ENCODE measurements at places on chromosomes 1 and 21.

DNA sequence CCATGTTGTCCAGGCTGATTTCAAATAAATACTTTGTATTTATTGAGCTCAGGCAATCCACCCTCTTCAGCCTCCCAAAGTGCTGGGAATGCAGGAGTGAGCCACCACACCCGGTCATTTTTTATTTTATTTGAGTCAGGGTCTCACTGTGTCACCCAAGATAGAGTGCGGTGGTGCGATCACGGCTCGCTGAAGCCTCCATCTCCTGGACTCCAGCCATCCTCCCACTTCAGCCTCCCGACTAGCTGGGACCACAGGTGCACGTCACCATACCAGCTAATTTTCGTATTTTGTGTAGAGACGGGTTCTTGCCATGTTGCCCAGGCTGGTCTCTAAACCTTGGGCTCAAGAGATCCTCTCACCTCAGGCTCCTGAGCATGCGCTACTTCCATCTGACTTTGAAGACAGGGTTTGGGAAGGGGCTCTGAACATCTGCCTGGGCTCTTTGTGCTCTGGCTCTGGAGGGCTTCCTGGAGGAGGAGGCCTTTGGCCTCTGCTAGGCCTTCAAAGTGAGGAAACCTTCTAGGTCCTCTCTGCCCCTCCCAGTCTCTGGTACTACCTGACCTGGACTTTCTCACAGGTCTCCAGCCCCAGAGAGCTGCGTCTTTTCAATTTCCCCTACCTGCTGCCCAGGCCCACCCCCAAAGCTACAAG, 5.8 kb downstream of the HSPB7 start:
- no peak for DNase-seq

DNA sequence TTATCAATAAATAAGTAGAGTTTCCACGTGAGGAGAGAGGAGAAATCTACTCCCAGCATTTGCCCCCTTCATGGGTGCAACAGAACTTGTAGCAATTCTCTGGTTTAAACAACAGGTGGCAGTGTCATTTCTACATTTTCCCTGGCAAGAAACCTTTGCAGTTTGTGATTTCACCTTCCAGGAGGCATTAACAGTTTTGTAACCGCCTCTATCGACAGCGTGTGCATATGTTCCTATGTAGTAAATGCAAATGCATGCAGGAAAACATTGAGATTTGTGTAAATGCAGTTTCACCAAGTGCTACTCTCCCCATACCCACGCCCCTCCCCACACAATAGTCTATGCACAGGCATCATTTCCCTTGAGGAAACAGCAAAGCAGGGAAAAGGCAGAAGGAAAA, 494.7 kb downstream of the SMYD3 start:
- peak; percentile 78 for DNase-seq

DNA sequence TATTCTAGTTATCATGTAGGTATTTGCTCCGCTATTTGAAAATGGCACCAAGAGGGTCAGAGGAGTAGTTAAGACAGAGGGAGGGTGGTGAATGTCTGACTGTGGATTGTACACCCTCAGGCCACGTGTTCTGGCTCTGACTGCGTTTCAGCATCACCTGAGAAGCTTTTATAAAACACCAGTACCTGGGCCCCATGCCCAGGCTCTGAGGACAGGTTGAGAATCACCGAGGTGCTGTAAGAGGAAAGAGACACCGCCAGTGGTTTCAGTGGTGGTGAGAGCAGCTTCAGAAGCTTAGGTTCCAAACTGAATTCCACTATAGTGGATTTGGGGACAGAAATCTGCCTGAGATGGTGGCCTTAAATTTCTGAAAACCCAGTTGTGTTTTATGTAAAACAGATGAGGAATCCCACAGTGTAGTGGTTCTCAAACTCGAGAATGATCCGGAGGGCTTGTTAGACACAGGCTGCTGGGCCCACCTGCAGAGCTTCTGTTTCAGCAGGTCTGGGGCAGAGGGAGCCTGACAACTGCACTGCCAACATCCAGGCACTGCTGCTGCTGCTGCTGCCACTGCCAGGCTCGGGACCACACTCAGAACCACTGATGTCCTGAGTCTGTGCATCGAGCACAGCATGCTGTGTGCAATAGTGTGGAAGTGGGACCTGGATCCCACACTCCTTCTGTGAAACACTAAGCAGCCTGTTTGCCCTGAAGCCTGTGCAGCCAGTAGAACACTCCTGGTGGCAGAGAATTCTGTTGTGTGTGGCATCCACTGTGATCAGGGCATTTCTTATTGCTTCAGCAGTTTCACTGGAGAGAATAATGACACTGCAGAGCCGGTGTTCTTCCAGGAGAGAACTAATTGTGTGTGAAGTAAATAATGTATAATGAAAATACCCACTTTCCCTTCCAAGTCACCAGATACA, 98.7 kb downstream of the SUSD4 start:
- no peak for DNase-seq

GRCh38 chr1:101005871-101006270, 19.7 kb downstream of the DPH5 start:
- peak; percentile 13 for DNase-seq

- peak; percentile 15 for DNase-seq
These were observed 1.3 kb downstream of the USP1 start for GRCh38 chr1:62438163-62438562.

GRCh38 chr1:162740755-162741154, 49.7 kb upstream of the HSD17B7 start:
- DNase-seq = no peak

DNA sequence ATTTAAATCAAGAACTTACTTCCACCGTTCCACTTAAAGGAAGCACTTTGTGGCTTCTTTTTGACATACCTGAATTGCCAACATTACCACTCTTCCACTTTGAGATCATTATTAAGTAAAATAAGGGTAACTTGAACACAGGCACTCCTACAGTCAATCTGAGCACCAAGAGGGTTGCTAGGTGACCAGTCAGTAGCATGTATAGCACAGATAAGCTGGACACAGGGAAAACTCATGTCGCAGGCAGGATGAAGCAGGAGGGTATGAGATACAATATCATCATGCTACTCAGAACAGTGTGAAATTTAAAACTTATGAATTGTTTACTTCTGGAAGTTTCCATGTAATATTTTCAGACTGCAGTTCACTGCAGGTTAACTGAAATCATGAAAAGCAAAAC, 47.0 kb upstream of the RAP1GAP start:
- no peak for DNase-seq

Data from lung microvascular endothelial cell (primary cell).